ENCODE measurements at places on chromosomes 13 and 19. TPM values are rescaled to one million over a fixed set of nuclear protein-coding genes. Genes with fewer than 3 reads are reported as not detected.

The KCNRG gene
- 3.6 TPM for total RNA-seq

The MUC16 gene
- under 0.01 TPM for total RNA-seq

The GARIN5A gene
- 1.1 TPM for total RNA-seq

The COL5A3 gene
- total RNA-seq: 7.4 TPM

The PCDH17 gene
- 3.8 TPM for total RNA-seq

The CATSPERD gene
- not detected for total RNA-seq

The CPT1C gene
- 4.8 TPM for total RNA-seq

The SYT3 gene
- 2.2 TPM for total RNA-seq

The CEACAM3 gene
- 1.3 TPM for total RNA-seq

The LYPD3 gene
- total RNA-seq: 823 TPM

The ZNF264 gene
- total RNA-seq: 33.9 TPM

The SLAIN1 gene
- total RNA-seq: 0.57 TPM

The ICAM3 gene
- total RNA-seq: 7.7 TPM

The SYNGR4 gene
- not detected for total RNA-seq

- no peak within 1 kb of the TSS for H3K4me3 ChIP-seq
- DNase-seq: no peak
- H3K4me1 ChIP-seq: no peaks in the 10 kb centered on the region
- H3K27ac ChIP-seq: no peak within 1 kb of the TSS
Measured at GRCh38 chr19:46147791-46148288, at the start of gene IGFL2. Gene IGFL2, plus strand, starts transcription at chr19:46148238. Its CDS starts 41 bp downstream, at chr19:46148279.

GRCh38 chr19:10290876-10291553, 1.3 kb downstream of the ICAM5 start:
- peak overlapping the region; percentile 18 for H3K4me3 ChIP-seq
- peaks cover 93% of the 10 kb centered on the region for H3K27me3 ChIP-seq
- H3K27ac ChIP-seq: peak overlapping the region; percentile 52
- H3K36me3 ChIP-seq: no peaks in the 10 kb centered on the region
- H3K4me1 ChIP-seq: peaks cover 70% of the 10 kb centered on the region
- DNase-seq: no peak

GRCh38 chr19:38711726-38712153, 32.5 kb downstream of the CAPN12 start:
- H3K4me1 ChIP-seq: peaks cover 59% of the 10 kb centered on the region
- H3K4me3 ChIP-seq: no peak overlapping the region
- no peak for DNase-seq
- no peaks in the 10 kb centered on the region for H3K27me3 ChIP-seq
- peak overlapping the region; percentile 82 for H3K27ac ChIP-seq

DNA sequence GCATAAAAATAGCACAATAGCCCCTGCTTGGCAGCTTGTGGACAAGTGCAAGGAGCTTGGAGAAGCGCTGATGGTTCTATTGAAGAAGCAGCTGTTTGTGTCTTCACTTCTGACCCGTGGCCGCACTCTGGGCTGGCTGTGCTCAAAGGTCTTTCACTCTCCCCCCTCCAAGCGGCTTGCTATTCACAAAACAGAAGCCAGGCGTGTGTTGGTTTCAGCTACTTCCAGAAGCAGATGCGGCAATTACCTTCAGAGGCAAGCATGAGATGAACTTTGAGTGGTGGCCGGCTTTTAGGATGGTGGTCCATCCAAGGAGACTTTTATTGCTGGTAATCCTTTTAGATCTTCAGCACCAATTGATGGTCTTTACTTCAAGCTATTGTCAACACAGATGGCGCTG, 188.5 kb upstream of the ARGLU1 start:
- H3K4me1 ChIP-seq: no peaks in the 10 kb centered on the region
- no peak overlapping the region for H3K4me3 ChIP-seq
- H3K36me3 ChIP-seq: no peaks in the 10 kb centered on the region
- H3K27me3 ChIP-seq: no peaks in the 10 kb centered on the region
- no peak overlapping the region for H3K27ac ChIP-seq

- H3K27me3 ChIP-seq: no peaks in the 10 kb centered on the region
- peaks cover 85% of the 10 kb centered on the region for H3K36me3 ChIP-seq
- H3K4me1 ChIP-seq: no peaks in the 10 kb centered on the region
Measured at GRCh38 chr19:43847246-43847645, 20.1 kb downstream of the ZNF283 start.

GRCh38 chr19:43470288-43470687, 4.9 kb upstream of the LYPD3 start:
- DNase-seq: no peak
- H3K36me3 ChIP-seq: no peaks in the 10 kb centered on the region
- H3K27me3 ChIP-seq: no peaks in the 10 kb centered on the region
- peaks cover 12% of the 10 kb centered on the region for H3K4me1 ChIP-seq

- H3K27me3 ChIP-seq: no peaks in the 10 kb centered on the region
- DNase-seq: no peak
- no peaks in the 10 kb centered on the region for H3K4me1 ChIP-seq
- no peak overlapping the region for H3K27ac ChIP-seq
- H3K36me3 ChIP-seq: no peaks in the 10 kb centered on the region
- no peak overlapping the region for H3K4me3 ChIP-seq
Measured at GRCh38 chr13:67143544-67144115, 86.5 kb downstream of the PCDH9 start.

GRCh38 chr19:1112268-1113029, 8.7 kb downstream of the GPX4 start:
- peak overlapping the region; percentile 88 for H3K27ac ChIP-seq
- H3K36me3 ChIP-seq: peaks cover 68% of the 10 kb centered on the region
- H3K27me3 ChIP-seq: no peaks in the 10 kb centered on the region
- no peak overlapping the region for H3K4me3 ChIP-seq

DNA sequence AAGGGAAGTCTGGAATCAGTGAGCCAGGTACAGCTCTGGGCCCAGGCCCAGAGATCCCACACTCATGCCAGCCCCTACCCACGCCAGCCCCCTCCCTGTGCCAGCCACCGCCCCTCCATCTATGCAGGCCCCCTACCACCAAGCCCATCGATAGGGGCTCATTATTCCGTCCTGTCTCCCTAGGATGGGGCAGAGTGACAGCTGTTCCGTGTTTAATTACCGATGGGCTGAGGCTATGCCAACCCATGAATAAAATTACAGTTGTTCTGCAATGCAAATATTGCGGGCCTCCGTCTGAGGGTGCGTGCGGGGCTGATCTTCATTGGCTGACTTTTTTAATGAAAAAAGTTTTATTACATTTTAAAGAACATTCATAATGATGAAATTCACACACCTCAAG, 35.6 kb upstream of the PEPD start:
- H3K4me1 ChIP-seq: no peaks in the 10 kb centered on the region
- H3K27ac ChIP-seq: no peak overlapping the region

- H3K27me3 ChIP-seq: no peaks in the 10 kb centered on the region
- H3K36me3 ChIP-seq: no peaks in the 10 kb centered on the region
- no peak overlapping the region for H3K27ac ChIP-seq
- DNase-seq: no peak
- no peak overlapping the region for H3K4me3 ChIP-seq
- no peaks in the 10 kb centered on the region for H3K4me1 ChIP-seq
Measured at GRCh38 chr19:48190288-48190884, 19.9 kb downstream of the ZSWIM9 start.

- no peaks in the 10 kb centered on the region for H3K36me3 ChIP-seq
- H3K27ac ChIP-seq: no peak overlapping the region
- H3K4me3 ChIP-seq: no peak overlapping the region
- no peaks in the 10 kb centered on the region for H3K27me3 ChIP-seq
- no peaks in the 10 kb centered on the region for H3K4me1 ChIP-seq
Measured at GRCh38 chr13:46114613-46115012, 9.8 kb upstream of the CPB2 start.

- no peak for DNase-seq
- H3K4me1 ChIP-seq: no peaks in the 10 kb centered on the region
Measured at GRCh38 chr13:85230691-85231093, 568.5 kb downstream of the SLITRK6 start.

DNA sequence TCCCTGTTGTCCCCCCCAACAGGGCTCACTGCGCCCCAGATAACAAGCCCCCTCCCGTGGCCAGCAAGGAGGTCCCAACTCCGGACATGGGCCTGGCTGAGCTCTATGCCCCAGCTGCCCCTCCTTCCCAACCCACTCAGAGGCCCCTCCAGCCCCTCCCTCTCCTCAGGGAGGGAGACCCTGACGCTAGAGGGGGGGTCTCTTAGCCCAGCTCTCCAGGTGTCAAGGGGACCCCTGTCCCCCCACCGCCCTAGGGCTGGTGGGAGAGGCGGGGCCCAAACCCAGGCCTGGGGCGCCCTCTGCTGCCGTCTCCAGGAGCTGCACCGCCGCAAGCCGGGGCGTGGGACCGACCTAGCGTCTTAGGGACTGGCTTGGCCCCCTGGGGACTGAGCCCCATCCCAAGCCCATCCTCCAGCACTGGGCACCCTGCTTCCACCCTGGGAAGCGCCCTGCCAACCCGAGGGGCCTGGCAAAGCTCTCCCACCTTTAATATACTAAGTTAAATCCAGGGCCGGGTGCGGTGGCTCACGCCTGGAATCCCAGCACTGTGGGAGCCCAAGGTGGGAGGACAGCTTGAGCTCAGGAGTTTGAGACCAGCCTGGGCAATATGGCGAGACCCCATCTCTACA, 1.4 kb downstream of the GRIN3B start:
- no peak overlapping the region for H3K27ac ChIP-seq
- no peak for DNase-seq
- H3K36me3 ChIP-seq: no peaks in the 10 kb centered on the region
- H3K27me3 ChIP-seq: peaks cover 12% of the 10 kb centered on the region
- no peak overlapping the region for H3K4me3 ChIP-seq

DNA sequence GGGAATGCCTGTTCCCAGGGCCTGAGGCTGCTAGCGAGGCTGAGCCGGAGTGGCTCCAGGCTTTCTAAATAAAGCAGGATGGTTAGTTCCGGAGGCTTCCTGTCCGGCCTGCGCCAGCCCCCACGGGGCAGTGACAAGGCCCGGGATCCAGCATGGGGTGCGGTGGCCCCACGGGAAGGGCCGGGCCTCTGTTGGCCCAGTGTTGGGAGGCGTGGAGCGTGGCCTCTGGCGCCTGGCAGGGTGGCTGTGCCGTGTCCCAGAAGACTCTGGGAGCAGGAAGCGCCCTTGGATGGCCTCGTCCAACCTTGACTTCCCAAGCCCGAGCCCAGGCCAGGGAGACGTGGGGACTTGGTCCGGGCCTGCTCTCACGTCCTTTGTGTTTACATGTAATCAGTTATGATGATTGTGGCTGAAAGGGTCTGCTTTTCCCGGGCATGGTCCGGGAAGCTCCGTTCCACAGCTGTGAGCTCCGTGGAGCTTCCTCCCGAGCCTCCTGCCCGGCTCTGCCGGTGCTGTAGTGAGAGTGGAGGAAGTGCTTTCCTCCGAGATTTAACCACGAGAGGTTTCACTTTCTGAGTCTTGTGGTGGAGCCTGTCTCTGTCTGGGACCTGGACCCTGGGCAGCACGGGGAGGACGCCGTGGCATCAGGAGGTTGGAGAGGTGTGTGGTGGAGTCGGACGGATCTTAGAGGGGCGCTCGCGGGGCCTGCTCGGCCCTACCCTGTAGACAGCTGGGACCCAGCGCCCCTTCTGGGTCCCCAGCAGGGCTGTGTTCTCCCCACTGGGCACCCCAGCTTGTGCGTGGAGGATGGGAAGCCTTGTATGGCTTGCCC, 4.6 kb downstream of the GNA11 start:
- H3K4me1 ChIP-seq: peaks cover 92% of the 10 kb centered on the region
- H3K36me3 ChIP-seq: no peaks in the 10 kb centered on the region
- DNase-seq: no peak
- H3K4me3 ChIP-seq: peak overlapping the region; percentile 18

DNA sequence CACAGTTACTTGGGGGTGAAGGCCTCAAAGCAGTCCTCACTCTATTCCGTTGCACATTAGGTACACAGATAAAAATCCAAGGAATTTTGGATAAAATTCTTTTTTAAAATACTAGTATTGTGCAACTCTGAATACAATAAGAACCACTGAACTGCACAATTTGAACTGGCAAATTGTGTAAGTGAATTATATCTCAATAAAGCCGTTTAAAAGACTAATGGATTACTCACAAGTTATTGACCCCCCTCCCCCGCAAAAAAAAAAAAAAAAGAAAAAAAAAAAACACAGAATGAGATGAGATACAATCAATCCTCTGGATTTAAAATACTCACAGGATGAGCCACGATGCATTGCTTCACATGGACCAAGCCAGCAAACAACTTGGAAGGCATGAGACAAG, 86.4 kb downstream of the CRYL1 start:
- DNase-seq: no peak
- H3K27ac ChIP-seq: no peak overlapping the region
- H3K4me3 ChIP-seq: no peak overlapping the region
- H3K36me3 ChIP-seq: peaks cover 16% of the 10 kb centered on the region
- H3K27me3 ChIP-seq: no peaks in the 10 kb centered on the region

DNA sequence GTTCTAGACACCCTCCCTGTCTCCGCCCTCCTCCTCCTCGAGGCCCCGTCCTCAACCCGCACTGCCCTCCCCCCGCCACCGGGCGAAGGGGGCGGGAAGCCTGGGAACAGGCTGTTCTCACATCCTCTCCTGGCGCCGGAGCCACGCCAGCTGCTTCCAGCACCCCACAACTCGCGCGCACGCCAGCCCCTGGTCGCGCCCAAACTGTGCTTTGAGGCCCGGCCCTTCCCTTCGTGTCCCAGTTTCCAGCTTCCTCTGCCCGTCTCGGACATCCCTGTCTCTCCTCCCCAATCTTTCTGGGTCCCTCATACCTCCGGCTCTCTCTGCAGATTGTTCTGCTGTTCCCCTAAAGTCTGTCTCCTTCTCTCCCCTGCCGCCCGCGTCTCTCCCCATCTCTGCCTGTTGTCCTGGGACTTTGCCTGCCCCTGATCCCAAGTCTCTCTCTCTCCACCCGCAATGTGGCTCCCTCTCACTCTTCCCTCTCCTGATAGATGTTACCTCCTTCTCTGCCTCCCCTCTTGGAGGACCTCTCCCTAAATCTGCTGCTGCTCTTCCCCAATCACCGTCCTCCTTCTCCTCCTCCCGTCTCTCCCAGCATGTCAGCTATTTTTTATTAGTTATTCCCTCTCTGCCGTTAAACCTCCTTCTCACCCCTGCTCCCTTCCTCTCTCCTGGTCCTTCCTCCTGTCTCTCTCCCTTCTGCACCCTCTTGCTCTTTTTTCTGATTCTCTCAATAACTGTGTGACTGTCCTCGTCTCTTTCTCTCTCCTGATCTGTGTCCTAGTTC, 14.2 kb downstream of the DPF1 start:
- H3K4me1 ChIP-seq: peaks cover 33% of the 10 kb centered on the region
- peak overlapping the region; percentile 80 for H3K27ac ChIP-seq
- peak overlapping the region; percentile 52 for H3K4me3 ChIP-seq

DNA sequence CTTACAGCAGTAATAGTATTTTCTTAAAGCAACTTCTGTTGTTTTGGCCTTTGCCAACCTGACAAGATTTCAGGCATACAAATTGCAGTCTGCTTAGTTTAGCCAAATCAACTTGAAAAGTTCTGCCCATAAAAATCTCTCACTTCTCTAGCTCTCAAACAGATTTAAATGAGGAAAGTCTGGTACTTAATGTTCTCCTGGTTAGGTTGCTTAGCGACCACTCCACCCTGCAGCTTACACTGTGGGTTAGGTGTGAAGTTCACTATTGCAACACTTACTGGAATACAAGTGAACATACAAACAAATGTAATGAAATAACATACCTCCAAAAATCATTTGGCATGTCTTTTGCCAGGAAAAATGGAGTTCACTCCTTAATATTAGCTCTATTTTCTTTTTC, 178.7 kb upstream of the PCDH9 start:
- H3K4me3 ChIP-seq: no peak overlapping the region
- H3K27ac ChIP-seq: no peak overlapping the region
- H3K27me3 ChIP-seq: no peaks in the 10 kb centered on the region
- H3K4me1 ChIP-seq: no peaks in the 10 kb centered on the region

- peak overlapping the region; percentile 97 for H3K4me3 ChIP-seq
- H3K4me1 ChIP-seq: peaks cover 50% of the 10 kb centered on the region
- H3K27me3 ChIP-seq: no peaks in the 10 kb centered on the region
Measured at GRCh38 chr13:27250833-27251165, 559 bp upstream of the RPL21 start.

GRCh38 chr13:82220641-82221040, 1661.6 kb downstream of the SLITRK1 start:
- no peaks in the 10 kb centered on the region for H3K27me3 ChIP-seq
- H3K36me3 ChIP-seq: no peaks in the 10 kb centered on the region
- no peak for DNase-seq
- no peaks in the 10 kb centered on the region for H3K4me1 ChIP-seq
- no peak overlapping the region for H3K4me3 ChIP-seq
- no peak overlapping the region for H3K27ac ChIP-seq
